ENCODE measurements at places on chromosomes 5 and 9.

- no peak for DNase-seq
Measured at GRCh38 chr5:11319836-11320580, 559.0 kb upstream of the DAP start.

DNA sequence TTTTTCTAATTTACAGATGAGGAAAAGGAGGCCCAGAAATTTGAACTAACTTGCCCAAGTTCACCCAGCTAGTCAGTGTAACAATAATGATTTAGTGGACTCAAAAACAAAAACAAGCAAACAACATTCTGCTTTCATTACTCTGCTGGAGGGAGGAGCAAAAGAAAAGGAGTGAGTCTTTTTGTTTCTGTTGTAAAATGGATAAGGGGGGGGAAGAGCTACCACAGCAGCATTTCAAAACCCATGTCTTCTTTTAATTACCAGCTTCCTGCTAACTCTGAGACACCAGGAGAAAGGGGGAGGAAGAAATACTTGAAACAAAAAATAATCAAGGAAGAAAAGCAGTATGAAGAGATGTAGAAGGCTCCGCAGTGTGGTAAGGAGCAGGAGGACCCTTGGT lies 39.2 kb upstream of the EQTN start:
- no peak for DNase-seq

GRCh38 chr5:74660873-74661272 lies 20.3 kb upstream of the ENC1 start:
- no peak for DNase-seq

DNA sequence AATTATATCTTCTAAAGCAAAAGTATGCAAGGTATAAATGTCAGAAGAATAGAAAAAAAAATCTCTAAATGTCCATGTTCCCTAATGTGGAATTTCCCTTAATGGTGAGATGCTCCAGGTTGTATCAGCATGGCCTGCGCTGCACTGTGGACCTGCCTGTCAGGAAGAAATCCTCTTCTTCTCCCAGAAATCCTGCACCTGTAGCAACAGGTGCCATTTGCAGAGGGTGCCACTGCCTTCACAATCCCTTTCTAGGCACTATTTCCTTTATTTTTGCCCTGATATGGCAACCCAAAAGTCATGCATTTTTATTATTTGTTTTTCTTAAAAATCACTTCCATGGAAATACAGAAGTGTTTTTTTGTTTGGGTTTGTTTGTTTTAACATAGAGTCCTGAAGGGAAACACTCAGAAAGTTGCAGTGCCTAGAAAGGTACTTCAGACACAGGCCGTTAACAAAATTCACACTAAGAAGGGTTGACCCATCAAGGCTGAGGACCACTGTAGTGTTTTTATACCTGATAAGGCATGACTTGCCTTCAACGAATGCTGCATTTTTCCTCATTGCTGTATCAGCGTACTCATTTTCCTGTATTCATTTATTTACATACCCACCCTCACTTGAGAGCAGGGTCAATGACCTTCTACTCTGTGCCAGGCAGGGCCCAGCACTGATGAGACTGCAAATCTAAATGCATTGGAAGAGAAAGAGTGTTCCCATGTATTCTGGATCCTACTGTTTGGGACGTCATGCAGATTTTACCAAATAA lies 177.8 kb downstream of the SNX18 start:
- no peak for DNase-seq

- DNase-seq: peak; percentile 53
Measured at GRCh38 chr5:141192110-141192725, at the start of gene PCDHB10. Gene PCDHB10, plus strand, starts transcription at chr5:141192353. Its CDS starts 200 bp downstream, at chr5:141192553.

GRCh38 chr5:119382169-119382568 lies 26.4 kb downstream of the TNFAIP8 start:
- DNase-seq: no peak

GRCh38 chr9:18063856-18064390 lies 410.0 kb upstream of the ADAMTSL1 start:
- DNase-seq: no peak

DNA sequence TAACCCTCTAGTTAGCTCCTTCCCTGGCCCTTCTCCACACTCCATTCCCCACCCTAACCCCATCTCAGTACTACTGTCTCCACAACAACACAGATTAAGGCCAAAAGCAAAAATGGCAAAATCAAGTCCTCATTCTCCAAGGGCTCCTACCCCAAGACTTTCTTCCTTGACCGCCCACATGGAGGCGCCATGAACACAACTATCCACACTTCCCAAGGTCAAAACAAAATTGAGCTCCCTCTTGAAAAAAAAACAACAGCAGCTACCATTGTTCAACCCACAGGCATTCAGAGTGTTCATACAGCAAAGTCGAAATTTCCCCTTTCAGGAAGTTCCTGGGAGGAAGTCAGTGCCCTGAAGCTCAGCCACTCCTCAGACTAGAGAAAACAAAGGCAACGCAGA lies 54.4 kb downstream of the GNAQ start:
- DNase-seq: peak; percentile 29

GRCh38 chr5:97601651-97602050 lies 418.6 kb upstream of the RIOK2 start:
- no peak for DNase-seq

- DNase-seq: no peak
Measured at GRCh38 chr9:136333045-136333444, 5.7 kb downstream of the GPSM1 start.

- DNase-seq: peak; percentile 91
Measured at GRCh38 chr9:126704892-126705766, 91.4 kb downstream of the LMX1B start.

DNA sequence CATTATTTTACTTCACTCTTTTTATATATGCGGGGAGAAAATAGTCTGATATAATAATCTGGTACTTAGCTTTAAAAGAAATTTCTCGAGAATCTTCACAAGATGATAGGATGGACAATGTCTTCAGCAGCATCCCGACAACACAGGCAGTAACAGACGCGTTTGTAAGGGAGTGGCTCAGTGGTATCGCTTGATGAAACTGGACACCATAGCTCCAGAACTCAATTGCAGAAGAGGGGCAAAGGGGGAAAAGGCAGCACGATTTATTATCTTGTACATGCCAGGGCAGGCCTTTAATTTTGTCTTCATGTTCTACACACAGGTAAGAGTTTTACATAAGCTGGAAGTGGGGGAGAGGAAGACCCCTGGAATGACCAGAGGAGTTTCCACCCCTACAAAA lies 15.7 kb downstream of the IL4 start:
- DNase-seq: no peak

DNA sequence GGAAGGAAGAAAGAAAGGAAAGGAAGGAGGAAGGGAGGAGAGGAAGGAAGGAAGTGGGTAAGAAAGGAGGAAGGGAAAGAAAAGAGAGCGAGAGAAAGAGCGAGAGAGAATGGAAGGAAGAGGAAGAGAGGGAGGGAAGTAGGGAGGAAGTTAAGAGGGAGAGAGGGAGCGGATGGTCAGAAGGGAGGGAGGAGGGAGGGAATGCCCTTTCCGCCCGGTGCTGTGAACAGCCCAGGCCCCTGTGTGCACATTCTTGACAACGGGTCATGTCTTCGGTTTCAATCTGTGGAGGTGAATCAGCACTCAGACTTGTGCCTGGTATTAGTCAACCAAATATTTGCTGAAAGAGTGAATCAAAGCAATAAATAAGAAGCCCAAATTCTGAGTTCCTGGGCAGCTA lies 39.2 kb downstream of the PRUNE2 start:
- DNase-seq: no peak
